ENCODE measurements at places on chromosomes 7 and 10.
A peak's percentile ranks its signal among the peaks of the same experiment; 100 is the strongest.

DNA sequence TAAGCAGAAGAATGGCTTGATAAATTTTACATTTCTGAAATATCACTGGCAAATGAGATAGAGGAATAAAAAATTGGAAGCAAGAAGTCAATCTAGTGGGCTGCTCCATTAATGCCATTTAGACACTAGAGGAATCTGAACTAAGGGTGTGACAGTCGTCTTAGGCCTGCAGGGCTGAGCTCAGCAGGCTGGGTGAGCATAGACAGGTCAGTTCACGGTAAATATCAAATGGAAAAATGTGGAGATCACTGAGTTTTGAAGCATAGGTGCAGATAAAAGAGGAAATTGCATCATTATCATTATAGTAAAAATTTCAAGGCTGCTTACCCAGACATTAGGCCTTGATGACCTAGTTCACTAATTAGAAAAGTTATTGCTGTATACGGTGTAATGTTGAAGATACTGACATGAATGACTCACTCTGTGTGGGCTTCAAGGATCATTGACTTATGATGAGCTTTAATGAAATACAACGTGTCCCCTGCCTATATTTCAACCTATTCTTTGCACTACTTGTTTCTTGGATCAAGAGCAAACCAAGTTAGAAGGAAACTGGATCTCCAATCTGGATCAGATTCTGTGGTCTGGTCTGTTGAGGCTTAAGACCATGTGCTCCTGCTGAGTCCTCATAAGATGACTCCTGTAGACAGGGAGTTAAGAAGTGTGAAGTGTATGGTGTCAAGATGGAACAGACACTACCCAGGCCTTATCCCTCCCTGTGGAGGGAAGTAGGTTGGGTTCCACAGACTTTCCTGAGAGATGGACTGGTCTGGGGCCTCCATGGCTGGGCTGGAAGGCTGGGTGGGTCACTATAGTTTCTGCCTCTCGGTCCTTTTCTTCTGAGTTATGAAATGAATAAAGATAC, 3.6 kb downstream of the OR2F2 start:
- DNase-seq = no peak

- DNase-seq = no peak
Observed at GRCh38 chr7:153951316-153951715, 100.9 kb upstream of the DPP6 start.

- no peak for DNase-seq
Observed at GRCh38 chr10:114811862-114812261, 9.7 kb upstream of the FHIP2A start.

DNA sequence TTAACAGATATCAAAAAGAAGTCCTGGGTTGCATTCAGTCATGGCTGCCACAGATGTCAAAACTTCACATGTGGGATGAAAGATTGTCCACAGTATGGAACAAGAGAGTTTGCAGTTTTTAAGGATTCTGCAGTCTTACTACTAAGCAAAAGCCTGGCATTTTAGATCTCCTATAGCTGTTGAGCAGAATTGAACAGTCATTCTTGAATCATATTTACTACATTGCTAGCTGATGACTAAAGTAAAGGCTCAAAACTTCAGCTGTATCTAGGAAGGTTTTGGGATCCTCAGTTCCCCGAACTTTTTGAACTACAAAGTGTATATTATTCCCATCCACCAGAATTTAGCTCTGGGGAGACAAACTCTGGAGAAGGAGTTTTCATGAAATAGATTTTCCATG, 31.0 kb downstream of the BET1 start:
- DNase-seq = peak; percentile 13

DNA sequence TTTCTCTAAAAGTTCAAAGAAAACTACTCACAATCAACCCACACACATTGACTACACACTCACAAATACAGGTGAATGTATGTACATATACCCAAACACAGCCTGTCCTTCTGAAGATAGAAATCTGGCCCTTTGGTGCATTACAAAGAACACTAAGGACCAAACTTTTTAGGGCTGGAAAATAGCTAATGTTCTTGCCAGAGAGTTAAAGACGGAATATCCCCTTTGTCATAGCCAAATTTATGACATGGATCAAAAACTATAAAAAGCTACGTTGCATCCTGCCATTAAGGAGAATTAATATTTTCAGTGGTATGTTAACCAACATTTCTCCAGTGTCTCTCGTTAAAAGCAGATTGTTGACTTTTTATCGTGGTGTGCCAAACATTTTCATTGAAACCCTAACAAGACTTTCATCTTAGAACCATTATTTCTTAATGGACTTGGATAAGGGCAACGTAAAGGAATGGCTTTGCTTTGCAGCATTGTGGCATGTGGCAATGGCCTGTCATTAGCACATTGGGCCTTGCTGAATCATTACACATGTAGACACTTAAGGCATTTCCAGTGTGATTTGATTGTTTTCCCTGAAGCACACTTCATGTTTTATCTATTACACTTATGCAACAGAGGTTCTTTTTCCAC, 150.9 kb upstream of the MEOX2 start:
- no peak for DNase-seq

- DNase-seq = peak; percentile 56
Observed at GRCh38 chr7:158973440-158973839, 117.1 kb downstream of the DYNC2I1 start.

DNA sequence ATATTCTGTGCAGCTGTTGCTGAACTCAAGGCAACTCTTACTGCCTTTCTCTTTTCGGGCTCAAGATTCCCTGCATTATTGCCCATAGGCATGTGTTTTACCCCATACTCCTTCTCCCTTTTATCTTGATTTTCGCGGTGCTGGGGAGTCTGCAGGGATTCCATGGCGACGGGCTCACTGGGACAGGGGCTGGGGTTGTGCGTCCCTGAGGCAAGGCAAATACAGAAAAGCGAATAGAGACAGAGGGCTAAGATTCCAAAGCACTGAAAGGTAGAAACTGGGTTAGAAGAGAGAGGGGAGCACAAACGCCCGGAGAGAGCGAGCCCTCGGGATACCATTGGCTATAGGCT, 519 bp upstream of the RPP38 start:
- no peak for DNase-seq

GRCh38 chr10:77332256-77332655, 305.4 kb downstream of the KCNMA1 start:
- DNase-seq = no peak

DNA sequence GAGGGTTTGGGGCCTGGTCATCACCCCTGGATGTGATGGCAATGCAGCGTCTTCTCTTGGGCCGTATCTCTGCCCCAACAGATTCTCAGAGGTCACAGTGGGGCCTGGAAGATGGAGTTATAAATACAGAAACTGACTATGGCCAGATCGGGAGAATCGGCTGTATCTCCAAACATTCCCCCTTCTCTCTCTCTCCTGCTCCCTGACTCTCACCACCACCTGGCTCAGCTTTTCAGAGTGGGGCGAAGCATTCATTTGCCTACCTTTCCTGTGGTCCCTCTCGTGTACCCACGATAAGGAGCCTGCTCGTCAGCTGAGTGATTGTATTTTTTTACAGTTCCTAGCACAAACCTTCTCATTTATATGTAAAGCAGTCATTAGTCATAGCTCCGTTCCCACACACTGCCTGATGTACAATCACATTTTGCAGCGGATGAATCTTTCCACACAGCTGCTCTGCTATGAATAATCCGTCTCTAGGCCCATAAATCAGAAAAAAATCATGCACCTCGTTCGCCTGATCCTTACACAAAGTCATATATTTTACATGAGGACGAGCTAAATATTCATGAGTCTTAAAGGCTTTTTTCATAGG, 23.2 kb upstream of the BTRC start:
- no peak for DNase-seq

DNA sequence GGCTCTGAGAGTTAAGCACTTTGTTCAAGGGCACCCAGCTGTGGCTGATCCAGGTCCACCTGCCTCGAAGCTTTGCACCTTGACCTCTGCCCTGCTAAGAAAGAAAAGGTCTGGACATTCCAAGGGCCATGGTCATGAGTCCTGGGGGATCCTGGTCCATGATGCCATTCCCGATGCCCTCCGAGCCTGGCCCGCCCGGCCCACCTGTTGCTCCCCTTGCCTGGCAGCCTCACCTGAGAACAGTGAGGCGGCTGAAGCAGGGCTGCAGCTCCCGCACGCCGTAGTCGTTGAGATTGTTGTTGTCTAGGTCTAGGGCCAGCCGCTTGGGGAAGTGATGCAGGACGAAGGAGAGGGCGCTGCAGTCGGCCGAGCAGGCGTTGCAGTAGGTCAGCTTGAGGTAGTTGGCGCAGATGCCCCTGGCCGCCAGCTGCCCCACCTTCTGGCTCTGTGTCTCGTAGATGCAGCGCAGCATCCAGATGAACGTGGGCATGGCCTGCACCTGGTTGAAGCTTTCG, 27.5 kb downstream of the NOD1 start:
- DNase-seq = no peak

GRCh38 chr10:5976512-5977470, 552 bp downstream of the IL15RA start:
- peak; percentile 64 for DNase-seq

DNA sequence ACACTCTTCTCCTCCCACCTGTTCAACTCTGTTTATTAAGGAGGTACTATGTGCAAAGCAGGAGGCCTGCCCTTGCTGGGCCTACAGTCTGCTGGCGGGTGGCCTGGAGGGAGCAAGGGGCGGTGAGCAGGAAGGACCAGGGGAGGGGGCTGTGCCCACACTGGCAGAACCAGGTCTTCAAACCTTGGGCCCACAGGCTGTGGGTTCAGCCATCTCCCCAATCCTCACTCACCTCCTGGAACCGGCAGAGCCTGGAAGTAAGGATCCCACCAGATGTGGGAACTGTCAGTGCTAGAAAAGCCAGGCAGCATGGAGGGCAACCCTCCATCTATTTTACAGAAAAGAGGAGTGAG, 50.8 kb downstream of the CAMK2B start:
- no peak for DNase-seq

GRCh38 chr10:122446668-122447423, 7.6 kb upstream of the ARMS2 start:
- DNase-seq = no peak

GRCh38 chr10:75596930-75597620, 165.7 kb downstream of the LRMDA start:
- DNase-seq = no peak

GRCh38 chr10:16559236-16559773, 37.6 kb upstream of the C1QL3 start:
- no peak for DNase-seq

- DNase-seq = no peak
Observed at GRCh38 chr10:71473671-71474599, 77.2 kb downstream of the CDH23 start.

DNA sequence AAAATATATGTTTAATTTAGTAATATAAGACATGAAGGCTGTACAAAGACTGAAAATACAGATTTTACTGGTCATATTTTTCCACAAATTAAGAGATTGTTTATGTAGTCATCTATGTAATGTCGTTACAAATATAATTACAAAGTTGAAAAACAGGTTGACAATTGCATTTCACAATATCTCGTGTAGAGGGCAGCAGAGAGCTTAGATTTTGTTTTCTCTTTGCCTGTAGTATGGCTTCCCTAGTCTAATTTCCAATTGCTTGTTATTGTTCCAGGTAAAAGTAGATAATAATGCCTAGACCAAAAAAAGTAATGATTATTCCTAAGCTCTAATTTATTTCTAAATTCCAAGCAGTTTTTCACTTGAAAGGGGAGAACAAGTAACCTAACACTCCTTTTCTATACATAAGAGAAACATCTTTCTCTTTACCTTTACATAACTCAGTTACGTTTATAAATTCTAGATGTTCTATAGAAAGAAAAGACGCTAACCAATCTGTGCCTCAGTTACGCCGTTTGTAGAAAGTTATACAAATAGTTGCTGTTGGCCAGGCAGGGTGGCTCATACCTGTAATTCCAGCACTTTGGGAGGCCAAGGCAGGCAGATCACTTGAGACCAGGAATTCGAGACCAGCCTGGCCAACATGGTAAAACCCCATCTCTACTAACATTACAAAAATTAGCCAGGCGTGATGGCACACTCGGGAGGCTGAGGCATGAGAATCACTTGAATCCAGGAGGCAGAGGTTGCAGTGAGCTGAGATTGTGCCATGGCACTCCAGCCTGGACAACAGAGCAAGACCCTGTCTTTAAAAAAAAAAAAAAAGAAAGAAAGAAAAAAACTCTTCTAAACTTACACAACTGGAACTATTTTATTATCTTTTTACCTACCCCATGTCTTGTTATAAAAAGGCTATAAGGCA, 30.0 kb downstream of the NET1 start:
- peak; percentile 35 for DNase-seq

DNA sequence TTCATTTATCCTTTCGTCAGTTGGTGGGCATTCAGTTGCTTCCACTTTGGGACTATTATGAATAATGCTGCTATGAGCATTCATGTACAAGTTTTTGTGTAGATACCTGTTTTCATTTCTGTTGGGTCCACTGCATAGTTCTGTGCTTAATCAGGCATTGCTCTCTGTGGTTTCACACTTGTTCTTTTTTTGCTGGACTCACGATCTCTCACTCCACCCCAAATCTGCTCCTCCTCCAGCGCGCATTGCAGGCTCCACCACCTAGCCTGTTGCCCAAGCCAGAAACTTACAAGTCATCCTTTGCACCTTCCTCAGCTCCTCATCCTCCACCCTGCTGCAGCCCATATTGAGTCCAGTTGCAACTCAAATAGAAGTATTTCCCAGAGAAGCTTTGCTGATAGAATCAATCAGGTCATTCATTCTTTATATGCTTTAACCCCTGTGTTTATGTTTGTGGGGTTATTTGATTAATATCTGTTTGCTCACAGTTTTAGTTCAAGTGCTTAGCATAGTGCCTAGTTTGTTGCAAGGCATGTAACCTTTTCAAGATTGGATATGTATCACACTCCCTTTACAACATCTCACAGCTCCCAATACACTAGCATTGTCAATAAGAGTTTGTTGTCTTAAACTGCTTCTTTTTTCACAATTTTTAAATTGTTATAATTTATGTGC, 16.6 kb upstream of the AFAP1L2 start:
- DNase-seq = no peak

DNA sequence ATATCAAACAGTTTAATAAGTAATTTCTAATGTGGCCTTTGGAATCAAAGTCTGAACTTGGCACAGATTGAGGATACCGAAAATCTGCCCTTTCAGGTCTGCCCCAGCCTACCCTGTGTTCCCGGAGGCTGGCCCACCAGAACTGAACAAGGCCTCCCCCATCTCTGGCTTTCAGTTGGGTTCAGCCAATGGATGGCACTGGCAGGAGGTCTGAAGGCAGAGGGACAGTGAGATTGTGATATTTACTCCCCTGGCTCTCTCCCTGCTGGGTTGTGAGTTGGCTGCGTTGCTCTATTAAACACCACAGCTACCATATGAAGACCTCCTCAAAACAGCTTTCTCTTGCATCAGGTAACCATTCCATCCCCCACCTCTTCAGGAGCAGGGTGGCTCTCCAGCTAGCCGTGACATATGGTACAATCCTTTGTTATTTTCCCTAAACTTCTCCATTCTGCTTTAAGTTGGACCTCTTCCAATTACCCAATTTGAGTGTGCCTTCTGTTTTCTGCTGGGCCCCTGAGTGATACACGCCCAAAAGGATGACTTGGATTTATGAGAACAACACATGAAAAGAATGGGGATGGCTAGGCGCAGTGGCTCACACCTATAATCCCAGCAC, 28.1 kb downstream of the DNMBP start:
- no peak for DNase-seq

- DNase-seq = no peak
Observed at GRCh38 chr10:5360318-5360915, 4.3 kb upstream of the UCN3 start.

GRCh38 chr10:44827431-44828006, 83.6 kb upstream of the TMEM72 start:
- DNase-seq = no peak
